Osteoblast (primary cell): ENCODE measurements at places on chromosomes 13 and 19.

GRCh38 chr19:35164418-35164817 is 9.9 kb downstream of the FXYD5 start:
- H3K27me3 ChIP-seq, result no peaks in the 10 kb centered on the region
- peaks cover 65% of the 10 kb centered on the region for H3K36me3 ChIP-seq
- no peaks in the 10 kb centered on the region for H3K4me1 ChIP-seq
- H3K4me3 ChIP-seq, result no peak overlapping the region
- H3K27ac ChIP-seq, result no peak overlapping the region

DNA sequence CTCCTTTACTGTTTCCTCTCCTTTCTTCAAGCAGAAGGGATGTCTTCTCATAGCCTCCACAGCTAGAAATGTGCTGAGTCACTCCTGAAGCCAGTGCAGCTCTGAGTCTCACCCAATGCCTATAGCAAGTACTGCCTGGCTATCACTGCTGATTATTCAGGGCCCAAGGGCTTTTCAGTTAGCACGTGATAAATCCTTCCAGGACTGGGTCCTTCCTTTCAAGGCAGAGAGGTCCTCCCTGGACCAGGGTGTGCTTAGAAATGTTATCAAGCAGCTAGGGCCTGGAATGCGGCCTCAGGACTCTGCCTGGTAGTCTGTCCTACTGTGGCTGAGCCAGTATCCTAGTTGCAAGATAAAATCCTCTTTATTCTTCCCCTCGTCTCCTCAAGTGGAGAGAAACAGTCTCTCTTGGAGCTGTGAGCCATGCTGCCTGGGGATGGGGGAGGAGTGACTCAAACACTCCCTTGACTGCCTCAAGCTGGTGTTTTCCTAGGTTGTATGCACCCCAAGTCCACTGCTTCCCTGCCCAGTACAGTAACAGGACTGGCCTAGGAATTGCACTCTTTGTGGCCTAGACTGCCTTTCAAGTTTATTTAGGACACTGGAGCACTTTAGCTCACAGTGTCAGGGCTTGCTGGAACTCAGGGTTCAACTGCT is 198.7 kb upstream of the SERP2 start:
- no peak overlapping the region for H3K4me3 ChIP-seq
- H3K27ac ChIP-seq, result peak overlapping the region; percentile 26
- peaks cover under 1% of the 10 kb centered on the region for H3K27me3 ChIP-seq
- DNase-seq, result no peak

- H3K27ac ChIP-seq, result no peak overlapping the region
- DNase-seq, result no peak
- no peaks in the 10 kb centered on the region for H3K4me1 ChIP-seq
- H3K4me3 ChIP-seq, result no peak overlapping the region
- H3K36me3 ChIP-seq, result no peaks in the 10 kb centered on the region
- H3K27me3 ChIP-seq, result peaks cover 36% of the 10 kb centered on the region
Measured at GRCh38 chr19:33221638-33222037, 4.0 kb downstream of the SLC7A10 start.

- H3K36me3 ChIP-seq, result peaks cover 20% of the 10 kb centered on the region
- no peaks in the 10 kb centered on the region for H3K27me3 ChIP-seq
Measured at GRCh38 chr19:18469069-18469846, 31.3 kb upstream of the ISYNA1 start.
